ENCODE measurements at places on chromosomes 4 and X. TPM values are rescaled to one million over a fixed set of nuclear protein-coding genes. Genes with fewer than 3 reads are reported as not detected.

LIMCH1 gene
- 20.4 TPM for total RNA-seq

MAGED4B gene
- total RNA-seq, result not detected

- DNase-seq, result no peak
These were observed 391.3 kb upstream of the FAM241A start for GRCh38 chr4:111754003-111754402.

MSX1 gene
- total RNA-seq, result 6.0 TPM

DNA sequence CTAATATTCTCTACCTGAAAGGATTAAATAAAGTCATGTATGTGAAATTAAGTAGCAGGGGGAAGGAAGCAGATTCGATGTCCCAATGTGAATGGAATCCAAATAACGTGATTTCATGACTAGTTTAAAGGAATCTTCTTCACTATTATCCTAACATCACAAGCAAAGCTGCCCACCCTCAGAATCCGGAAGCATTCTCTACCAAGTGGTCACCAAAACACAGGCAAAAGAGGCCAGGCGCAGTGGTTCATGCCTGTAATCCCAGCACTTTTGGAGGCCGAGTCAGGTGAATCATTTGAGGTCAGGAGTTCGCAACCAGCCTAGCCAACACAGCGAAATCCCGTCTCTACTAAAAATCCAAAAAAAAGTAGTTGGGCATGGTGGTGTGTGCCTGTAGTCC, 212.9 kb downstream of the LDB2 start:
- no peak for DNase-seq

Measured in A172 (cell line).